ENCODE measurements at places on chromosomes 5 and 9. TPM values are rescaled to one million over a fixed set of nuclear protein-coding genes. Genes with fewer than 3 reads are reported as not detected.

GLDC gene
- 101 TPM for total RNA-seq

SHC3 gene
- total RNA-seq, result 7.1 TPM

DNA sequence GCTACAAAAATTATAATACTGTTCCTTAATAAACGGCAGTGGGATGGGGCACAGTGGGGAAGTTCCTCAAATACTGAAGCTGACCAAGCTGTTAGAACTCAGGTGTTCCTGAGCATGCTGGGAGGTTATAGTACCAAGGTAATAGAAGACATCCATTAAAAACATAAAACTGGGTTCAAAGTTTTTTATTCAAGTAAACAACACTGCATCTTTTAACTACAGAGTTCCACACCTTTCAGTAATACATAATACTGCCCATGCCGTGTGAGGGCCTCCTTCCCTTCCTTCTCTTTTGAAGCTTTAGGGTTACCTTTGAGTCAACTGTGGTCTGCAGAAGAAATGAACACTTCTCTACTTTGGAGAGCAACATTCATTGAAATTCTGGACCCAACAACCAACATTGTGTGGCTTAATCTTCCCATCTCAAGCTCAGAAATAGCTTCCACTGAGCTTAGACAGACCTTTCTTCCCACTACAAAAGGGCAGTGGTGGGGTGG, 43.6 kb downstream of the SERINC5 start:
- H3K36me3 ChIP-seq, result no peaks in the 10 kb centered on the region
- H3K27ac ChIP-seq, result no peak overlapping the region
- peaks cover under 1% of the 10 kb centered on the region for H3K4me1 ChIP-seq

DNA sequence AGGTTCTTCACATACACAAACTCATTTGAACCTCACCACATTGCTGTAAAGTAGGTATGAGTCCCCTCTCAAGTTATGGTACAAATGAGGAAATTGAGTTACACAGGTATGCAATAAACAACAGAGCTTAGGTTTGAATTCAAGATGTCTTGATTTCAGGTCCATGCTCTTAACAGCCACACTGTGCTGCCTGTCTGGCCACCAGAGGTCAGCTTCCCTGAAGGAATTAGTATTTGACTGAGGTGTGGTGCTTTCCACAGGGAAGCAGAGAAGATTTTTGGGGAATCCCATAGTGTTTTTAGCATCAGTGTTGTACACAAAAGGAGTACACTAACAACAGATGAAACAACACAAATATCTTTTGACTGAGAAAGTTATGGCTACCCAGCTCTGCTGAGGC, 94.4 kb upstream of the ITGA1 start:
- no peaks in the 10 kb centered on the region for H3K36me3 ChIP-seq
- no peak overlapping the region for H3K27ac ChIP-seq
- no peak overlapping the region for H3K4me3 ChIP-seq
- no peaks in the 10 kb centered on the region for H3K27me3 ChIP-seq

All from H1 (cell line).